Fibroblast of pulmonary artery (primary cell): ENCODE measurements at places on chromosomes 4 and X.
A peak's percentile ranks its signal among the peaks of the same experiment; 100 is the strongest.

- no peak for DNase-seq
Observed at GRCh38 chrX:79325263-79325958, 41.7 kb downstream of the ITM2A start.

GRCh38 chr4:74375824-74376426 is 11.0 kb downstream of the EREG start:
- no peak for DNase-seq

- DNase-seq: no peak
Observed at GRCh38 chr4:4810778-4811177, 48.7 kb upstream of the MSX1 start.

- peak; percentile 75 for DNase-seq
Observed at GRCh38 chrX:8971116-8971515, 62.8 kb downstream of the FAM9B start.

DNA sequence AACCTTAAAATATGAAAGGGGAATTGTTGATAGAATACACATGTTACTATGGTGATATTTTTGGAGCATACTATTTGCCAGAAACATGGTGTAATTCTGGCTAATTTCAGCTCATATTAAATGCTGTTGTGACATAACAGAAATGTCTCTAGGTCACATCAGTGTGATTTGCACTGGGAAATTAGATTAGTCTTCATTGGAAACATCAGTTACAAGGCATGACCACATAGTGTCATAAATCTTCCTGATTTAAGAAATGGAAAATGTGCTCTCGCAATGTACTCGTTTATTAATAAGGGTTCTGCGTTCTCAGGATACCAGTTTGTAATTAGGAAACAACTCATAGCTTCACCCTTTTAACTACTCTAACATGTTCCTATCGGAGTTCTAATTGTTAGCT is 72.9 kb upstream of the GYPA start:
- DNase-seq: no peak

- DNase-seq: peak; percentile 47
Observed at GRCh38 chr4:80340036-80340435, 4.5 kb downstream of the CFAP299 start.

GRCh38 chr4:38805530-38806145 is 1.0 kb upstream of the TLR1 start:
- peak; percentile 62 for DNase-seq

GRCh38 chr4:15992167-15992485 is 29.2 kb upstream of the FGFBP2 start:
- DNase-seq: no peak

DNA sequence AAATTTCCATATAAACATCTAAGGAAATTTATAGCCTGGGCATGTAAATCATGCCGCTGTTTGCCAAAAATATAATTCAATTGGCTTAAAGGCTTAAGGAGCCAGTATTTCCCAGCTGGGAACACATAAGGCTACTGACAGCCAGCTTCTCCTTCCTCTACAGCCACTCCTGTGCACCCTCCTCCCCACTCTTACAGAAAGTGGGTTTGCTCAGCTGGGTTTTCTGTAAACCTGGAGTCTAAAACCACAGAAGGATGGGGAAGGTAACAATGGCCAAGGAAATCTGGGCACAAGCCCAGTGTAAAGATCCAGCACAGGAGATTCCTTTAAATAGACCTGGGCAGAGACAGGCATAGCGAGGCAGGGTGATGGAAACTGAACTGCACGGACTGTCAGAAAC is 18.5 kb downstream of the ACSL1 start:
- no peak for DNase-seq

- peak; percentile 85 for DNase-seq
Observed at GRCh38 chr4:125750828-125751466, 436.2 kb downstream of the FAT4 start.

DNA sequence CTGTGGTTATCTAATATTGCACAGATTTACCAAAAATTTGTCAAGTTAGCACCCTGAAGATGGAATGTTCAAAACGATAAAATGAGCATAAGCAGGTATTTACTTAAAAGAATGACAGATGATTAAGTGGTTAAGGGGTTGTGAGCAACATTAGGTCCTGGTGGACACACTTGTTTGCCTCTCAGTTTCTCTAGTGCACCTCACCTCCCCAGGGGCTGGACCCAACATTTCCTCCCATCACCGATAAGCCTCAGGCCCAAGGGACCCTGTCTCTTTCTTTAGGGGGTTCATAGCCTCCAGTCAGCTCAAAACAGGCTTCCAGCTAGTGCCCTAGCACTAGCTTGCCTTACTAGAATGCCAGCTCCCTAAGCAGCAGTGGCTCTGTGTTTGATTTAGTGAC is 88.0 kb downstream of the ATP11C start:
- no peak for DNase-seq

GRCh38 chr4:27685091-27685490 is 824.5 kb downstream of the STIM2 start:
- DNase-seq: no peak

- no peak for DNase-seq
Observed at GRCh38 chrX:4876268-4876667, 1162.8 kb upstream of the PRKX start.

- DNase-seq: peak; percentile 98
Observed at GRCh38 chr4:37601531-37601930, 84.6 kb downstream of the RELL1 start.

DNA sequence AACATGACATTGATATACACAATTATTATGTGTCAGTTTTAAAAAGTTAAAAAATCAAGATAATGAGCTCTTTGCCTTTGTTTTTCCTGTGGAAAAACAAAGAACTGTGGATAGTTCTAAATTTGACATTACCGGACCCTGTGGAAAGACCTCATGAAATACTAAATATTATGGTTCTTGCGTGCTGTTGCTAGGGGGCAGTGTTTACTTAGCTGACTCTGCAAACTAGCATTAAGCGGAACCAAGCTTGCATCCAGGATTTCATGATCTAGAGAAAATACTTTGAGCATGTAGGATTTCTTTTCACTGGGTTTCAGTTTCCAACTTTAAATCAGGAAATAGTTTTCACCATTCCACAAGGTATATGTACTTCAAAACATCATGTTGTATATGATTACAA is 33.6 kb downstream of the CLCN4 start:
- DNase-seq: peak; percentile 85

DNA sequence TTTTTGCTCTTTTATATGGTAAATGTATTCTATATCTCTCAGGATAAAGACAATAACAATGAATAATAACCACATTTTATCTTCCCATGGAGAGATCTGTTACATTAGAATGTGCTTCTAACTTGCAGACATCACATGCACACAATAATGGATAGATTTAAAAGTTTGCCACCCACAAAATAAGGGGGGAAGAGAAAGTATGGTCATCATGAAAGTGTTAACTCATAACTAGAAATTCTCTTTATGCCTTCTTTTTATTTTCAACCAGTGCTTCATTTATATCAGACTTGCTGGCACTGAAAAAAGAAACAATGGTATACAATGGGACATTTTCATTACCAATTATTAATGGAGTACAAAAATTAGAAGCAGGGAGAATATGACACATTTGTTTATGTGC is 470.0 kb downstream of the FAT4 start:
- no peak for DNase-seq

DNA sequence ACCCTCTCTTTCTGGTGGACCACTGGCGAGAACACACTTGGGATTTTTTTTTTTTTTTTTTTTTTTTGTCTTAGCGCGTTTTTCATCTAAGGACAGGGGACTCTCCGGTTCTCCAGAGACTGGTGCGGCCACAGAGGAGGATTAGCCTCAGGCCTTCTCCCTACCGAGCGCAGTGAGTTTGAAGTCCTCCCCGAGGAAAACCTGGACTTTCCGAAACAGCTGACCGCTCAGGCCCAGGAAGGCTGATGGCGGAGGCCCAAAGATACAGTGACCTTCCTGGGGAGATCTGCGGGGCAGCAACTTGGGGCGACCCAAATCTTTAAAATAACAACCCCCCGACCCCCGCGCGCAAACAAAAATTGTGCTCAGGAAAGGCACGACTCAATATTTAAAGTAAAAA is 9.2 kb downstream of the NKX3-2 start:
- DNase-seq: no peak
